ENCODE measurements at places on chromosomes 3 and 15. TPM values are rescaled to one million over a fixed set of nuclear protein-coding genes. Genes with fewer than 3 reads are reported as not detected.

Gene PLA1A
- total RNA-seq = 0.25 TPM

Gene KLF15
- total RNA-seq = not detected

Gene COPB2
- total RNA-seq = 106 TPM

Gene C2CD4A
- total RNA-seq = 0.23 TPM

Gene GP5
- 1.3 TPM for total RNA-seq

Gene IL1RAP
- 15.2 TPM for total RNA-seq

Gene EIF1B
- 39.2 TPM for total RNA-seq

Gene FEZF2
- not detected for total RNA-seq

Gene SEMA6D
- total RNA-seq = not detected

Gene KLHL40
- not detected for total RNA-seq

Gene A4GNT
- total RNA-seq = not detected

- DNase-seq = no peak
These were observed 50.4 kb downstream of the SLC2A2 start for GRCh38 chr3:170976190-170976519.

- DNase-seq = no peak
These were observed 88.8 kb upstream of the ALDH1A3 start for GRCh38 chr15:100790786-100791265.

DNA sequence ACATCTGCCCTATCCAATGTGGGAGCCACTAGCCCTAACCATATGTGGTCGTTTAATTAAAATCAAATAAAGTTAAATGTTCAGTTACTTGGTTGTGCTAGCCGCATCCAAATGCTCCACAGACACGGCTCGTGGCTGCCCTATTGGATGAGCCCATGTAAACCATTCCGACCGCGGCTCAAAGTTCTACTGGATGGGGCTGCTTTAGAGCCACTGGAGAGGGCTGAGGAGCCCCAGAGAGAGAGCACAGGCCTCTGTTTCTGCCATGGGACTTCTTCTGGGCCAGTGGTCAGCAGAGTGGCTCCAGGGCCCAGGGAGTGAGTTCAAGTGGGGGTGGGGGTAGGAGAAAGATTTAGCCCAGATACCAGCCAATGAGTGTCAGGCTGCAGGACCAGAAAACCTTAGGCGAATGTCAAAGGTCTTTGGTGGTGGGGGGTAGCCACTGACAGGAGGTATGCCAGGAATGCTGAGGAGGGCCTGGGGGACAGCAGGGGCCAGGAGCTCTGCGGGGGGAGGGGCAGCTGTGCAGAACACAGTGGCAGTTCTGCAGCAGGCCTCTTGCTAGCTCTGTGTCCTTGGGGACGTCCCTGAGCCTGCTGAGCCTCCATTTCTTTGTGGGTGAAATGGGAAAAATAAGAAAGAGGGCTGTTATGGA lies 30.1 kb downstream of the SPSB4 start:
- no peak for DNase-seq

GRCh38 chr3:106215047-106215446 lies 346.2 kb upstream of the CBLB start:
- peak; percentile 20 for DNase-seq

- no peak for DNase-seq
These were observed 81.5 kb downstream of the MB21D2 start for GRCh38 chr3:192835818-192836815.

DNA sequence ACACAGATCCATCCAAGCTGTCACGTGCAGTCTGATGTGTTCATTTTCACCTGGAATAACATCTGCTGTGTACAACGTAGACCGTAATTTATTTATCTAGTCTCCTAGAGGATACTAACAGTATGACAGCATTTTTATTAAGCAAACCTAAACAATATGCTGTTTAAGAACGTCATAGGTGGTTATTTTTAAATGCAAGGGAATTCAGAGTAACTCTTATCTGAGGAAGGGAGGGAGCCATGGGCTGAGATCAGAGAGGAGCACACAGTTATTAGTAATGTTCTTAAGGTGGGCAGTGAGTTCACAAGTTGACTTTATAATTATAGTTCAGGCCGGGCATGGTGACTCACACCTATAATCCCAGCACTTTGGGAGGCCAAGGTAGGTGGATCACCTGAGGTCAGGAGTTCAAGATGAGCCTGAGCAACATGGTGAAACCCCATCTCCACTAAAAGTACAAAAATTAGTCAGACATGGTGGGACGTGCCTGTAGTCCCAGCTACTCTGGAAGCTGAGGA lies 193.6 kb downstream of the UACA start:
- no peak for DNase-seq

- DNase-seq = no peak
These were observed 4.9 kb upstream of the IFT57 start for GRCh38 chr3:108227131-108227530.

GRCh38 chr3:169455472-169455871 lies 208.0 kb downstream of the MECOM start:
- no peak for DNase-seq

DNA sequence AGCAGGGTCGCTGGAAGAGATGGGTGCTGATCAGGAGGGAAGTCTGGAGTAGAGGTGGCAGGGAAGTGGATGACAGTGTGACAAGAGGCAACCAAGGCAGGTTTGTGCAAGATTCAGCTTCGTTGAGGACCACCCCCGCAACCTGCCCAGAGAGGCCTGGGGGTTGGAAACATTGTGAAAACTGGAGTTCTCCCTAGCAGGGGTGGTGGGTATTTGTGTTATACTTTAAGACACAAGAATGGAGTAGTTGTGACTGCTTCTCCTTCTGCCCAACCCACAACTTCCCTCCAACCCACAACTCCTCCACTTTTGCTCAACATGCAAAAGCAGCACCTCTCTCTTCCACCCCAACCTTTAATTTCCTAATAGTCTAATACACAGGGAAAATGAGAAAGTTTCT lies 8.6 kb upstream of the ARNT2 start:
- DNase-seq = no peak

DNA sequence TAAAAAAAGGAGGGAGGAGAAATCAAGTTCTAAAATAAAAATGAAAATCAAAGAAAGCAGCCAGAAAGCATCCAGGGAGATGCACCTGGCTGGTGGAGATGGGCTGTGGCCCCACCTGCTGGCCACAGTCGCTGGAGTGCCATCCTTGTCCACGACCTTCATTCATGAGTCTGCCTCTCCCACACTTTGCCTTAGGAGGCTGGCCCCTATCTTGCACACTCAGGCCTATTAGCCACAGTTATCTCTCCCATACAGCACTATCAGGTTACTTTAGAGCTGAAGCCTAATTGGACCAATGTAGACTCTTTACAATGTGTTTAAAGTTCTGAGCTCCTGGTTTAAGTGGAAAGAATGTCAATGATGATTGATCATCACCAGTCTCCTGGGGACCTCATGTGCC lies 392.0 kb upstream of the RORA start:
- no peak for DNase-seq

GRCh38 chr3:50487181-50487580 lies 16.3 kb downstream of the CACNA2D2 start:
- DNase-seq = no peak
